ENCODE measurements at places on chromosomes 13 and 19. TPM values are rescaled to one million over a fixed set of nuclear protein-coding genes. Genes with fewer than 3 reads are reported as not detected.

Gene GJA3
- not detected for total RNA-seq

Gene CEBPA
- 2.5 TPM for total RNA-seq

Gene ZNF112
- total RNA-seq, result not detected

Gene WDR87
- 0.09 TPM for total RNA-seq

Gene KCNJ14
- 2.6 TPM for total RNA-seq

Gene RAX2
- not detected for total RNA-seq

Gene CBY2
- not detected for total RNA-seq

Gene ACP7
- total RNA-seq, result not detected

Gene SHC2
- 0.65 TPM for total RNA-seq

Gene KMT2B
- total RNA-seq, result 56.2 TPM

Gene LILRB3
- not detected for total RNA-seq

Gene IFNL1
- total RNA-seq, result not detected
